ENCODE measurements at places on chromosomes 4 and X.

DNA sequence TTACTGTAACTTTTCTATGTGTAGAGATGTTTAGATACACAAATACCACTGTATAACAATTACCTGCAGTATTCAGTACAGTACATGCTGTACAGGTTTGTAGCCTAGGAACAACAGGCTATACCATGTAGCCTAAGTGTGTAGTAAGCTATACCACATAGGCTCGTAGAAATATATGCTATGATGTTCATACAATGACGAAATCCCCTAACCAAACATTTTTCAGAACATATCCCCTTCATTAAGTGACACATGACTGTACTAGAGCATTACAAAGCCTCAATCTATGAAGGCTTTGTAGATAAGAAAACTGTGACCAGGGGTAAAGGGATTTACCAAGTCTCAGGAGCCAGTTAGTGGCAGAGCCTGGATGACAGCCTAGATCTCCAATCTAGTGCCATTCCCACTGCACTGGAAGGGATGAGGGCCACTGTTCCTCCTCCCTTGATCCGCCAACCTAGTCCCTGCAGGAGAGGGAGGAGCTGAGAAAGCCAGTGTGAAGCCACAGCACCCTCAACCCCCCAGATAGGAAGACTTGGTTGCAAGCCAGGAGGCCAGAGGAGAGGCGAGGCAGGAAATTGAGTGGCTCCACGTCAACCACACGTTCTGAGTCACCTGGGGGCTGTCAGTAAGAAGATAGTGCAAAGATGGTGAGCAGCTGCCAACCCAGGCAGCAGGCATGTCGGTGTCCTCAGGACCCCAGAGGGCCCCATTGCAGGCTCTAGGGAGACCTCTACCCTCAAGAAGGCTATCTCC lies 227.7 kb downstream of the BCOR start:
- peak; percentile 77 for DNase-seq

GRCh38 chr4:165964591-165964990 lies 91.6 kb downstream of the TLL1 start:
- no peak for DNase-seq

- DNase-seq: peak; percentile 86
Observed at GRCh38 chr4:48093991-48094416, 40.0 kb downstream of the TXK start.

DNA sequence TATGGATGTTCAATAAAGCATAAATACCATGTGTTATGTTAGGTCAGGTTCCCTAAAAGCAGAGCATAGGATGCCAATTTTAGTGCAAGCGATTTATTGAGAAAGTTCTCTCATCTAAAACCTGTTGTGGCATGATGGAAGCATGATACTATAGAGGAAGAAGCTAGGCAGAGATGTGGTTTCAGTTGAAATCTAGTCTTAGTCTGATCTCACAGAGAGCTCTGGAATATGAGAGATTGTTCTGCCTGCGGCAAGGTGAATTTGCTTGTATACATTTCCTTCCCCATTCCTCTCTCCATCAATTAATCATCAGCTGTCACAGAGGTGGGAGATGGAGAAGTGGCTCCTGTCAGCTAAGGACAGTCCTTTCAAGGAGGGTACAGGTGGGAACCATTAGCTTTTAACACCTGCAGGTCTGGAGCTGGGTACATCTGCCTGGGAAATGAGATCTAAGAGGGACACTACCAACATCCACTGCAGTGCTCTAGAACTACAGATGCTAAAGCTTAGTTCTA lies 252.4 kb downstream of the CFAP299 start:
- DNase-seq: no peak

GRCh38 chr4:155441475-155441874 lies 64.7 kb upstream of the MAP9 start:
- no peak for DNase-seq

GRCh38 chr4:5798946-5799345 lies 87.9 kb downstream of the EVC start:
- DNase-seq: no peak

DNA sequence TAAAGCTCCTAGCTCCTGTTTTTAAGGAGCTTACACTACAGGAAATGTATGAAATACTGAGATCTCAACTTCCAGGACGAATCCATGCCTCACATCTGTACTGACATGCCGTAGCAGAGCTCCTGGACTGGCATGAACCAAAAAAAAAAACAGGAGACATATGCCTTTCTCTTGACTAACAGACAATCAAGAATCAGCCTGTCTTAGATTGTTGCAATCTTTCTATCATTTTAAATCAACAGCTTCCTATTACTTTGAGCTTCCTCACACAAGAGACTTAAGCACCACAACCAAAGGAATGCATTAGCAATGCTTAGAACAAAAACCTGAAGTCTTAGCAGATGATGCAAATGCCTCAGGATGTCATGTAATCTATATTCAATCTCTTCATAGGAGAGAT lies 34.7 kb upstream of the AREG start:
- DNase-seq: peak; percentile 37

GRCh38 chr4:119559044-119559647 lies 69.5 kb downstream of the PDE5A start:
- peak; percentile 57 for DNase-seq

DNA sequence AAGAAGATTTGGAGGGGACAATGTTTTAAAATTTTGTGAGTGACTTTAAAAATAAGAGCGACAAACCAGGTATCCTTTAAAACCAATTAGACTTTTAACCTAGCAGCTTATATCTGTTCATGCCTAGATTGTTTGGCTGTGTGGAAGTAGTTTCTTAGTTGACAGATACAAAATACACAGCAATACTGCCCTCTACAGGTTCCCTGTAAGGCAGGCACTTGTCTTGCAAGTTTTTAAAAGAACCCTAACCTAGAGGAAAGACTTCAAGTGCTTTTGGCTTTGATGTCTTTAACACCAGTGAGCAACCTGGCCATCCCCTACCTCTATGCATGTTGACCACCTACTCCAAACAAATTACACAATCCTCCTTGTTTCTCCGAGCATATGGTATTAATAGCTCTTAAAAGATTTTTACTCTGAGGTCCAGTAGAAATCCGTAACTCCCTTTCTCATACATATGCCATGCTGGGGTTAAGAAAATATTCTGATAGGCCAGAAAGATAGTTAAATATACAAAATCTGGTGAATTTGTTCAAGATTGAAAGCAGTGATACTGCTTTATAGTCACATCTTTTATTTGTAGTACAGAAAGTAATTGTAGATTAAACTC lies 273.0 kb downstream of the ARHGAP24 start:
- DNase-seq: peak; percentile 73
